ENCODE measurements at places on chromosomes 5 and 9.

GRCh38 chr5:38940230-38940858 lies 94.5 kb downstream of the OSMR start:
- DNase-seq, result no peak

DNA sequence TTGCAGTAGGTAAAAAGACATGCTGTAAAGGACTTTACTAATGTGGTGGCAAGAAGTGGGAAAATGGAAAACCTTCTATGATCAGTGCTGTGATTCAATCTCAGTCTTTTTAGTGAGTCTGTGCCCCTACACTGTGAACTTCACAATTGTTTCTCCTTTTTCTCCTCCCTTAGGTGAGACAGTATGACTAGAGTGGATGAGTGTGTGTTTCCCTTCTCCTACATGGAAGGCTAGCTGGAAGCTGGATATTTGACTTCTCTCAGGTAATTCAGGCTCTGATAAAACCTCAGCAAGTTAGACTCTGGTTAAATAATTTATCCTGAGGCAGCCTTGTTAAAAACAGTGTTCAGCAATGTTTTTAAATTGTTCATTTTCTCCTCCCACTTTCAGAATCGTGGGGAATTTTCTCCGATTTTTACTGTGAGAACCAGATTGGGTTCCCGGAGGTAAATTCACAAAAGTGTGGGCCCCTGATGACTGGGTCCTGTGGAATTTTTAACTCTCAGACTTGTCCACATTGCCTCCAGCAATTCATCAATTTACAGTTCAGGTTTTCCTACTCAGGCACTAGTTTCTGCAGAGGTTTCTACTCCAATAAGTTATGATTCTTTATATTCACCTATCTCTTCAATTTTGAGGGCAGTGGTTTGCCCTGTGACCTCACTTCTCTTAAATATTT lies 149.1 kb upstream of the PIK3R1 start:
- DNase-seq, result no peak

- DNase-seq, result no peak
Observed at GRCh38 chr5:1040571-1040970, 32.0 kb downstream of the NKD2 start.

- DNase-seq, result no peak
Observed at GRCh38 chr5:57537811-57538210, 55.2 kb upstream of the ACTBL2 start.

- no peak for DNase-seq
Observed at GRCh38 chr9:88757406-88758010, 222.5 kb downstream of the NXNL2 start.

DNA sequence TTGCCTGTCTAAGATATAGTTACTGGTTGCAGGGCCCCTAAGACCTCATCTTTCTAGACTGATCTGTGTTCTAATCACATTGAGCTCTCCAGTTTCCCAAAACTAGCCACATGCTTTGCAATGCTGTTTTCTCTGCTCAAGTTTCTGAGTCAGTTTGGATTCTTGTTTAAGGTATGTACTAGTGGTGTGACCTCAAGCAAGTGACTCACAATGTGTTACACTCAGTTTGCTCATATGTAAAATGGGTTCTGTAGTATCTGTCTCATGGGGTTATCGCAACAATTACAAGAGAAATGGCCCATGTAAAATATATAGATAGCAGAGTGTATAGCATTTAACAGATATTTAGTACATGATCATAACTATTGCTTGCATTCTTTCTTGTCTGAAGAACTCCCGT lies 153.1 kb upstream of the ELL2 start:
- DNase-seq, result no peak

- DNase-seq, result no peak
Observed at GRCh38 chr5:130890610-130891009, 274.4 kb downstream of the HINT1 start.

DNA sequence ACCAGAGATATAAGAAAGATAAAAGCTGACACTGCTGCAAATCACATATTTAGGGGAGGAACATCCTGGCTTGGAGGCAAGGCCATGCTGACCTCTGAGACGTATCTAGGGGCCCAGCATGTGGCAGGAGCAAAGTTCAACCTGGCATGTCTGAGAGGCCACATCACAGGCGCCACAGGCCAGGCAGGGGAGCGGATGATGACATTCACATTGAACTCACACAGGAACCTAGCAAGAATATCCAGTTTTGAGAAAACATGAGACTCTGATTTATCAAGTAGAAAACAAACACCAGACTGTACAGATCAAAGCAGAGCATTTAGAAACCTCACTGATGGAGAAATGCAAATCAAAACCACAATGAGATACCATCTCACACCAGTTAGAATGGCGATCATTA lies 64.2 kb upstream of the STK32A start:
- no peak for DNase-seq
